GM03348 (cell line): ENCODE measurements at places on chromosomes 2 and 18.

DNA sequence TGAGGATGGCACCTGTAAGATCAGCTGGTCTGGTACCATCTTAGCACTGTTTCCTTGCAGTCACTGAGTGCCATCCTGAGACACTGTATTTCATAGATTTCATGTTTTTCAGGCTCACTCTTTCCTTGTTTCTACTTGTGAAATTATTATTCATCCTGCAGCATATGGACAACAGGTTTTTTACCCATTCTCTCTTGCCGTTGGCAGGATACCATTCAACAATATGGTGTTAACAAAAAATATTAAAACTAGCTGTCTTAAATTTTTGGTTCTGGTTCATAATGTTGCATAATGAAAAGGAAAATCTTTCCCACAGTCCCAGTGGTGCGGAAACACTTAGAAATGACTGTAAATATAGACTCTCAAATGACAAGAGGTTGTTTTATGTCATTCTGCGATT is 23.1 kb upstream of the ATG16L1 start:
- DNase-seq: no peak

- no peak for DNase-seq
Observed at GRCh38 chr2:98172951-98173350, 86.0 kb downstream of the VWA3B start.

DNA sequence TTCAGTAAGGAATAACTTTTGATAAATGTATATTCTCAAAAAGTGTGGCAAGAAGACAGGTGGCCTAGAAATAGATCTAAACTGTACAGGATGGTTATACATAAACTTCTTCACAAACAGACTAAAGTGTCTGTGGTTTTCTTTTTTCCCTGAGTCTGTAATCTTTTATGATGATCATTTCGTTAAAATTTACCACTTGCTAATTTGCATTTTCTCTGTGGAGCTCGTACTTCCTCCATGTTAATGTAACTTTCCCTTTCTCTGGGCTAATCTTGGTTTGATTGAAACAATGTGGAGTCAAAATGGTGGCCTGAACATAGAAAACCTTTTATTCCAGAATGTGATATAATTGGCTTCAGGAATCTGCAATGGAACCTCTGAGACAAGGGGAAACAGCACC is 166.2 kb downstream of the FTCDNL1 start:
- no peak for DNase-seq

- DNase-seq: no peak
Observed at GRCh38 chr2:101873543-101873942, 118.2 kb upstream of the IL1R2 start.

DNA sequence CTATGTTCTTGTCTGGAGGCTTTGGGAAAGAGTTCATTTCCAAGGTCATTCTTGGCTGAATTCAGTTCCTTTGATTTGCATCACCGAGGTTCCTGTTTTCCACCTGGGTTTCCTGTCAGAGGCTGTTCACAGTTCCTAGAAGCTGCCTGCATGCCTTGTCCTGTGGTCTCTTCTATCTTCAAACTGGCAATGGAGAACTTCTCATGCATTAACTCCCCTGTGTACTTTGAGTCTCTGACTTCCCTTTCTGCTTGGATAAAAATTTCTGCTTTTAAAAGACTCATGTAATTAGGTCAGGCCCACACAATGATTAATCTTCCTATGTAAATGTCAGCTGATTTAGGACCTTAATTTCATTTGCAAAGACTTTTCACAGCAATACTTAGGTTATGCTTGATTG is 499.3 kb upstream of the FANCL start:
- no peak for DNase-seq

DNA sequence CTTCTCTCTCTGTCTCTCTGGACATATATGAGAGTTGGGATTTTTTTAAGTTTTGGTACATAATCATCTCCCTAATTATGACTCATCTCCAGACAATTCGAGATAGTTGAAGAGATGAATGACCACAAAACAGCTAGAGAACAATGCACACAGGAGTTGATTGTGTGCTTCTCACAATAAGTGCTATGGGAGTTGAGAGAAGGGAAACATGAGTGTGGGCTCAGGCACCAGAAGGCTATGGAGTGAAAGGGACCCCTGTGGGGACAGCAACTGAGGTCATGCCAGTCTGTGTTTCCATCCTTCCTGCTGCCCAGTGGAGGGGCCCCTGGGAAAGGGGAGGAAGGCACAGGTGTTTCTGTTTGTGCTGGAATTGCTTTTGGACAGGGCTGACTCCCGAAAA is 6.5 kb upstream of the YWHAQ start:
- peak; percentile 59 for DNase-seq

DNA sequence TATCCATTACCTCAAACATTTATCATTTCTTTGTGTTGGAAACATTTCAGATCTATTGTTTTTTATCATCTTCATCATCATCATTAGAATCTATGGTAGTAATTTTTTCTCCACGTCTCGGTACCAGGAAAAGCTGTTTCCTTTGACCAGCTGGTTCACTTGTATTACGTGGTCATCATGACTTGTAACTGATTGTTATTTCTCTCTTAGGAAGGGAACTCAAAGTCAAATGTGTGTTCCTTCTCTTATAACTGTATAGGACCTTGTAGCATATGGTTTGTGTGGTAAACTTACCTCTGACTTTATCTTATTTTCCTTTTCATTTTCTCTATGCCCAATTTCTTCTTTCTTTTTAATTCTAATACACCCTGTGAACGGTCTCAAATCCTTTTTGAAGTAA is 16.5 kb downstream of the NCOA1 start:
- no peak for DNase-seq

GRCh38 chr2:226190479-226191252 is 609.0 kb downstream of the IRS1 start:
- DNase-seq: no peak

GRCh38 chr18:23266717-23267446 is 131.6 kb downstream of the CABLES1 start:
- no peak for DNase-seq

- DNase-seq: peak; percentile 27
Observed at GRCh38 chr2:27212626-27213471, 781 bp upstream of the SLC5A6 start.

DNA sequence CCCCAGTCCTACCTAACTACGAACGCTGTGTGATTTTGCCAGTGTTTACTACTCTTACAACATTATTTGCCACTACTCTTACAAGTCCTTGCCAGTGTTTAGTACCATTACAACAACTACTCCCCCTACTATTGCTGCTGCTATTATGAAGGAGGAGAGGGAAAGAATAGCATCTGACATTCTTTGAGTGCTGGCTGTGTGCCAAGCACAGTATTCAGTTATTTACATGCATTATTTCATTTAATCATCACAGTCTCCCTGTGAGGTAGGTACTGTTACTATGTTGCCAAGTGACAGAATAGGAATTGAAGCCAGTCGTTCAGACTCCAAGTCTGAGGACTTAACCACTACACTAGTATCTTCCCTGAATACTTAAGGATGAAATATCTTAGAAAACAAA is 185.9 kb upstream of the FOSL2 start:
- no peak for DNase-seq

- no peak for DNase-seq
Observed at GRCh38 chr2:192159208-192159607, 35.5 kb downstream of the TMEFF2 start.

DNA sequence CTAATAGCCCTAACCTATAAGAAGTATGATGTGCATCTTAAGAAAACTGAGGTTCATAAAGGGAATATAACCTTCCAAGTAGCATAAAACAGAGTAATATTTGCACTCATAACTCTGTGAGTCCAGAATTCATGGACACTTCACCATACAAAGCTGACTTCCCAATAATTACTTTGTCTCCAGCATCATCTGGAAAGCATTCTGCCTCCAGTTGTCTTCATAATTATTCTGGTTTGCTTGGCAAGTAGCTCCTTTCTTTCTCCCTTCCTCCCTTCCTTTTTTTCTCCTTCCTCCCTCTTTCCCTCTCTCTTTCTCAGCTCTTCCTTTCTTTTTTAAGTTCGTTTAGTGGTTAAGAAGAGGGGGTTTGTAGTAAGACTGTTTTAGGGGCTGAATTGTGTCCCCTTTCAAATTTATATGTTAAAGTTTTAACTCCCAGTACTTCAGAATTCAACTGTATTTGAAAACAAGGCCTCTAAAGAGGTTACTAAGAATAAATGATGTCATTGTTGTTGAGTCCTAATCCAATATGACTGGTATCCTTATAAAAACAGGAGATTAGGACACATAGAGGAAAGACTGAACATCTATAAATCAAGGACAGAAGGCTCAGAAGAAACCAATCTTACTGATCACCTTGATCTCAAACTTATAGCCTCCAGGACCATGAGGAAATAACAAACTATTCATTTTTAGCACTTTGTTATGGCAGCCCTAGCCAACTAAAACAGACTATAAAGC is 28.9 kb downstream of the TFPI start:
- DNase-seq: no peak

DNA sequence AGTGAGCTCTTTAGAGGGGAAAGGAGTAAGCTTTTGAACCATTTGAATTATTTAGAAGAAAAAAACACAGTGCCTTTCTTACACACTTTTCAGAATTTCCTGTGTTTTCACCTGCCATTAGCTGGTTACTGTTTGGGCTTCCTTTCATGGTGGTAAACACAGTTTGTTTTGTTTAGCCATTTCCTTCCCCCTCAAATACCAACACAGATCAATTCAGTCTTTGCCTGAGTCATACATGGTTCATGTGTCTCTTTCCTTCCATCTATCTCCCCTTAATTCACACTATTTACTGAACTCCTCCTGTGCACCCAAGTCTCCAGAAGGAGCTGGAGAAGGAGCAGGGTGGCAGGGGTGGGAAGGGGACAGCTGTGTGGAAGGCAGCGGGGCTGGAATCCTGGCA is 45.0 kb downstream of the TCF7L1 start:
- no peak for DNase-seq

GRCh38 chr18:49368876-49369440 is 91.5 kb downstream of the DYM start:
- DNase-seq: no peak

DNA sequence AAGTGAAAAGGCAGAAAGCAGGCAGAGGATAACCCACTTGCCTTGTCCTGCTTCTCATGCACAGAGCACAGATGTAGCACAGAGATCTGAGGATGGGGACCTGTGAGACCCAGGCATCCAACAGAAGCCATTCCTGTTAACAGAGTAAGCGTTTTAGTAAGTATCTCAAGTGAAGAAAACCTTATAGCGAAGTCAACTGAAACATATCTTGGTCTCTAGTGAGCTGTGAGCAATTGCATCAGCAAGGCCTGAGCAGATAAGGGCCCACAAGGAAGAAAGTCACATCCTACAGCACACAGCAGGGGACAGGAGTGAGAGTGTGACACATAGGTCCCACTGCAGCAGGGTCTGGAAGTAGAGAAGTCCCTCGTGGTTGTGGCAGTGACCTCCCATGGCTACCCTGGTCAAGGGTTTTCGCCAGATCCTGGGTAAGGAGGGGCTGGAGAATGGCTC is 248.7 kb upstream of the TNP1 start:
- no peak for DNase-seq

- peak; percentile 32 for DNase-seq
Observed at GRCh38 chr2:175926272-175926671, 75.8 kb downstream of the LNPK start.

- peak; percentile 59 for DNase-seq
Observed at GRCh38 chr2:97728091-97728731, 14.8 kb downstream of the ZAP70 start.

GRCh38 chr2:217922101-217923006 is 80.4 kb downstream of the TNS1 start:
- peak; percentile 72 for DNase-seq

GRCh38 chr2:134127496-134127895 is 126.4 kb upstream of the MGAT5 start:
- no peak for DNase-seq

DNA sequence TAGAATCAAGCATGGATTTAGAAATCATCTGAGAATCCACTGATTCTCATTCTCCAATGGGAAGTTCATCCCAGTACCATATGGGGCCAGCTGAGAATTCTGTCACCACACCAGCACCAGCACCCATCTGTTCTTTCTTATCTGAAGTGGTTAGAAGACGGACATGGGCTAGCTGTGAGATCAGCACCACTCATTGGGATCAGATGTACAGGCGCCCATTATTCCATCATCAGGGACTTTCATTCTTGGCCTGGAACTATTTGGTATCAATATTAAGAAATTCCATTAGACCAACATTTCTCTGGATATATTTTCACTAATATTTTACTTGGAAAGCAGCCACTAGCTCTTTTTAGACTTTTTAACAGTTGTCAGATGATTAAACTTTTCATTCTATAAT is 185.9 kb upstream of the LINC00305 start:
- DNase-seq: no peak

- DNase-seq: no peak
Observed at GRCh38 chr2:168528016-168528415, 71.9 kb downstream of the CERS6 start.

DNA sequence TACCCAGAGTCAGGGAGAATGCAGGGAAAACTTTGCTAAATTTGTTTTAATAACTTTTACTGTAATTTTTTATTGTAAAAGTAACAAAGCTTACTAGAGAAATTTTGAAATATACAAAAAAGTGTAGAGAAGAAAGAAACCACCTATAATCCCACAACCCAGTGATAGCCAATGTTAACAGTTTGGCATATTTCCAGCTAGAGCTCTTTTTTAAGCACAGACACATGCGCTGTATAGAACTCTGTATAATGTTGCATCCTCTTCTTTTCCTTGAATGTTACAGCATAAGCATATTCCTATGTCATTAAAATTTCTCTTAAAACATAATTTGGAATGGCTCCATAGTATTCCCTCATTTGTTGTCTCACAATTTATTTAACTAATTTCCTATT is 37.4 kb upstream of the EPAS1 start:
- DNase-seq: no peak

DNA sequence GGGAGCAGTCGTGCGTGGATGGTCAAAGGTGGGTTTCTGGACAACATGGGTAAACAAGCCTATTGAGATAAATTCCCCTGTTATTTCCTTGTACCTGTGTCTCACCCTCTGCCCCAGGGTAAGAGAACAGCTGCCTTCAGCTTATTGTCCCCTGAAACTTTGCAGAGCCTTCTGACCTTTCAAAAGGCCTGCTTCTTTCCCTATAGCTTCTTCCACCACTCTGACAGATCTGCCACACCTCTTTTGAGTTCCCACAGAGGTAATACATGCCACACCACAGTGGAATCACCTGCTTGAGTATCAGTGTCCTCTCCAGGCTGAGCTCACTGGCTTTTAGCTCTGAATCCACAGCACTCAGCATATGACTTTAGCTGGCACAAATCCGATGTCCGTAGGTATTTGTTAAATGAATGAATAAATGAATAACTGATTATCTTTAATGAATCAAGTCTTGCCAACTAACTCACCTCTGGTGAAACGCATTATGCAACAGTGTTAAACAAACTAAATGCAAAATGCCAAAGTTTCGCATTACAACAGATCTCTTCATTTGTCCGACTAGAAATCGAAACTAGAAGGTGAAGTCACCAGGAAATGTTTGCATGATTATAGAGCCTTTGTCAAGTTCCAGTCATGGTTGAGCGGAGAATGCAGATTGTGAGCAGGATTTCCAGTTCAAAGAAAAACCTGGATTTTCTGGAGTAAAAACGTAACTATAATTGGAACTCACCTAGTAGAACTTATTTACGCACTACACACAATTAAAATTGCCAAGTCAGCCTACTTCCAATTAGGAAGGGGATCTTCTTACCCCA is 16.4 kb downstream of the DYNAP start:
- no peak for DNase-seq
